Thoracic aorta (tissue), 2 donors: ENCODE measurements at places on chromosomes 12 and 14.

- no peak for DNase-seq
These were observed 5.0 kb downstream of the CCND2 start for GRCh38 chr12:4278329-4279197.

- DNase-seq: no peak
These were observed 78.6 kb downstream of the POLR3B start for GRCh38 chr12:106436164-106436563.

GRCh38 chr14:92153581-92153980, 31.8 kb downstream of the CPSF2 start:
- no peak for DNase-seq

DNA sequence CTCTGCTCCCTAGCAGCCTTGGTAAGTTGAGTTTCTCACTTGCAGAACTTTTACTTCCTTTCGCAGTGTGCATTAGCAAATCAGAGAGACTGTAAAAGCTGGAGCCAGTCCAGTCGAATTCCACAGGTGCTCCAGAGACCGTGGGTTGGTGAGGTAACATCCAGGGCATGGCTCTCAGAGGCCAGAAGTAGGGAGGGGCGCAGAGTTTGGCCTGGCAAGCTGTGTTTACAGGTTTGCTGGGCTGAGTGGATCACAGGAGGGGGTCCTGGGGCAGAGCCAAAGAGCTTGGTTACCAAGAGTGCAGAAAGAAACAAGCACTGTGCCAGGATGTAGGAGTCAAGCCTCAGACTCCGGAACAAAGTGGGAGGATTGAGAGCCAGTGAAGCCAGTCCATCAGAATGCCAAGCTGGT, 10.2 kb upstream of the BHLHE41 start:
- DNase-seq: peak; percentile 43

GRCh38 chr12:102421802-102422583, 58.4 kb downstream of the IGF1 start:
- no peak for DNase-seq

GRCh38 chr14:32330351-32331111, 1.4 kb downstream of the AKAP6 start:
- DNase-seq: no peak

- DNase-seq: no peak
These were observed 142.8 kb downstream of the SLC8A3 start for GRCh38 chr14:70045844-70046535.

DNA sequence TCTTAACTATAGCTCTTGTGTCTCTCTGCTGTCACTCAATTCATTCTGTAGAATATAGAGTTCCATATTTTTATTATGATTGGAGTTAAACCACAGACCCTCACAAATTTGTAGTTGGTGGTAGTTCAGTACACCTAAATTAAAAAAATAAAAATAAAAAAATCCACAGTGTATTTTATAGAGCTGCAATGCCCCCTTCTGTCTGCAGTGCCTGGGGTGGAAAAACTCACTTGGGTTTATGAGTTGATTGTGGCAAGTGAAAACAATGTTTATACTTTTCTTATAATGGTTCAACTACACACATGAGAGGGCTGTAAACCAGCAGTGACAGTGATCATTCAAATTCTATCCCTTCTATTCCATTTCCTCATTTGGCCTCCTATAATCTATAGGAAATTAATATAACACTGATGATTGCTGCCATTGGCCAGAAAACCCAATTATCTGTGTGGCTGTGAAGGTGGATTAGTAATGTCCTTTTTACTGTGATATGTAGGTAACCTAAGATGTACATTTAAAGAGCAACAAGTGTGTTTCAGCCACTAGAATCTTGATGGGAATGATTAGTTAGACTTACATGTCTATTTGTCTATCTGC, 166.9 kb upstream of the LRIG3 start:
- DNase-seq: no peak

DNA sequence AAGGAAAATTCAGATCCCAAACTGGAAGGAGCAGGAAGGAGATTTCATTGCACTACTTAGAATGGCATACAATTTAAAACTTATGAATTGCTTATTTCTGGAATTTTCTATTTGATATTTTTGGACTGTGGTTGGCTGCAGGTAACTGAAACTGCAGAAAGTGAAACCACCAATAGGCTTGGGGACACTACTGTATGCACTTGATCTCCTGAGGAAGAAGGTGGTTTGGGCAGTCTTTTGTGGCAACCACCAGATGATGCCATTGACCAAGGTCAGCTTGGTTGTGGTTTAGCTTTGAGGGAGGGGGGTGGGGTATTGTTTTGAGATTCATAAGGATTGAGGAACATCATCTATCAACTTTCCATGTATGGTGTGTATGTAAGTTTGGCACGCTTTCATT, 209.5 kb upstream of the STXBP6 start:
- no peak for DNase-seq
